MM.1S (cell line): ENCODE measurements at places on chromosomes 4 and X.
A peak's percentile ranks its signal among the peaks of the same experiment; 100 is the strongest.

DNA sequence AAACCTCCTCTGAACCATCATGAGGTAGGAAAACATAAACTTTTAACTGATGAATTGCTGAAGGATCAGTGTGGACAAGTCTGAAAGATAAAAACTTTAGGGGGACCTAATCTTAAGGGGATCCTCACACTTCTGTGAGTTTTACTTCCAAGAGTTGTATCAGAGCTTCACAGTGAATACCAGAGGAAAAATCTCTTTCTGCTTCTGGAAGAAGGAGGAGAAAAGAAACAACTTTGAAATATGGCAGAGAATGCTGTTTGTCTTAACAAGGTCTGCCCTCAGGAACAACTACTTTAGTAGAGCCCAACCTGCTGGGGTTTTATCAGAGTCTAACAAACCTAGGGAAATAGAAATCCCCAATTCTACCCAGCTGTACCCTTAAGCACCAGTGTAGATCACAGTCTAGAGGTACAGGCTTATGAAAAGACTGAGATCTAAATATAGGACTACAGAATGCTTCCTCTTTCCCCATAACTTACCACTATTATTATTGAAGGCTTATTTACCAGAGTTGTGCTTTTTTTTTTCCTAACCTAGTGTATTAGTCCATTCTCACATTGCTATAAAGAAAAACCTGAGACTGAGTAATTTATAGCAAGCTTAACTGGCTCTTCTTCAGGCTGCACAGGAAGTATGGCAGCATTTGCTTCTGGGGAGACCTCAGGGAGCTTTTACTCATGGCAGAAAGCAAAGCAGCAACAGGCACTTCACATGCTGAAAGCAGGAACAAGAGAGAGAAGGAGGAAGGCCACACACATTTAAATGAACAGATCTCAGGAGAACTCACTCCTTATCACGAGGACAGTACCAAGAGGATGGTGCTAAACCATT lies 167.9 kb downstream of the CAMK2D start:
- no peak overlapping the region for H3K4me3 ChIP-seq
- DNase-seq, result no peak
- no peak overlapping the region for H3K27ac ChIP-seq
- no peaks in the 10 kb centered on the region for H3K27me3 ChIP-seq

DNA sequence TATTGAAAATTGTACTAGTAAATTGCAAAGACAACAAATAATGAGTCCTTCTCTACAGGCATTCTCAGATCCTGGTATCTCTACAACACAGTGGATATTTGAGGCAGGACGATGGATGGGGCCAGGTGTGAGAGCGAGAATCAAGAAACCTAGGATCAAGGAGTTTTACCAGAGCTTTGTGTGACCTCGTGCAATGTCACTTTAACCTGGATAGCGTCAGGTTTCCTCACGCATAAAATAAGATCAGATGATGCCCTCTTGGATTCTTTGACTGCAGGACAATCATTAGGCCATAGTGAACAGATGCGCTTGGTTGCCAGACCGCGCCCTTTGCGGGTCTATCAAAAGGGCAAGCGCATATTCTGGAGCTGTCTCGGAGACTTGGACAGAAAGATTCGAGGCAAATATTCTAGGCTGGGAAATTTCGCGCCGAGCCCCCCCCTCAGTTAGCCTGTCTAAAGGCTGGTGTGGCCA lies 66.6 kb downstream of the FBXO8 start:
- H3K27me3 ChIP-seq, result no peaks in the 10 kb centered on the region
- H3K27ac ChIP-seq, result no peak overlapping the region
- H3K4me3 ChIP-seq, result no peak overlapping the region
- no peaks in the 10 kb centered on the region for H3K36me3 ChIP-seq
- H3K4me1 ChIP-seq, result no peaks in the 10 kb centered on the region
- DNase-seq, result no peak

- H3K36me3 ChIP-seq, result no peaks in the 10 kb centered on the region
- H3K4me1 ChIP-seq, result peaks cover 19% of the 10 kb centered on the region
- no peak for DNase-seq
- no peak overlapping the region for H3K27ac ChIP-seq
- no peaks in the 10 kb centered on the region for H3K27me3 ChIP-seq
- H3K4me3 ChIP-seq, result no peak overlapping the region
These were observed 42.5 kb downstream of the LRBA start for GRCh38 chr4:150972592-150972991.

- no peak for DNase-seq
- H3K4me1 ChIP-seq, result no peaks in the 10 kb centered on the region
- no peak overlapping the region for H3K27ac ChIP-seq
- no peak overlapping the region for H3K4me3 ChIP-seq
These were observed 137.9 kb upstream of the MAGEA10 start for GRCh38 chrX:152276277-152276676.

GRCh38 chr4:60962286-60962685 lies 237.8 kb upstream of the ADGRL3 start:
- H3K4me1 ChIP-seq, result no peaks in the 10 kb centered on the region
- H3K36me3 ChIP-seq, result no peaks in the 10 kb centered on the region; the same call in 1 of the 2 replicates
- H3K27ac ChIP-seq, result no peak overlapping the region
- no peaks in the 10 kb centered on the region for H3K27me3 ChIP-seq
- no peak for DNase-seq
- H3K4me3 ChIP-seq, result no peak overlapping the region

DNA sequence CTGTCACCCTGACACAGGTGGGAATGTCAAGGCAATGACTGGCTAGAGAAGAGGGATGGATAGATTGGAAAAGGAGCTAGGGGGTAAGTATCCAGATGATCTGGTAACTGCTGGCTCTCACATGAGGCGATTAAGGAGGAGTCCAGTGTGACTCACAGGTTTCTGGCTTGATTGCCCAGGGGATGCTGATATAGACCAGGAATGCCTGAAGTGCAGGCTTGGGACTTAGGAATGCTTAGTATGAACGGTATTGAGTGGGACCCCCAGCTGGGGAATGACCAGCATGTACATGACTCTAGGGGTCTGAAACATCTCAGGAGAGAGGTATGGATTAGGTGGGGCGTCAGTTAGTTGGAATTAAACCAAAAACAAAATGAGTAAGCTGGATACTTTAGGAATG lies 65.8 kb upstream of the PRPS1 start:
- no peaks in the 10 kb centered on the region for H3K4me1 ChIP-seq
- no peaks in the 10 kb centered on the region for H3K27me3 ChIP-seq
- H3K4me3 ChIP-seq, result no peak overlapping the region
- no peak for DNase-seq
- no peak overlapping the region for H3K27ac ChIP-seq

- no peak for DNase-seq
- no peak overlapping the region for H3K4me3 ChIP-seq
- no peaks in the 10 kb centered on the region for H3K36me3 ChIP-seq
- H3K27ac ChIP-seq, result no peak overlapping the region
- H3K27me3 ChIP-seq, result no peaks in the 10 kb centered on the region
These were observed 21.3 kb downstream of the ALPK1 start for GRCh38 chr4:112318239-112319142.

- no peak overlapping the region for H3K4me3 ChIP-seq
- no peaks in the 10 kb centered on the region for H3K36me3 ChIP-seq
- no peaks in the 10 kb centered on the region for H3K27me3 ChIP-seq
- H3K4me1 ChIP-seq, result peaks cover 7% of the 10 kb centered on the region; the same call in 1 of the 2 replicates
These were observed 22.9 kb downstream of the ZFYVE28 start for GRCh38 chr4:2395584-2395983.

DNA sequence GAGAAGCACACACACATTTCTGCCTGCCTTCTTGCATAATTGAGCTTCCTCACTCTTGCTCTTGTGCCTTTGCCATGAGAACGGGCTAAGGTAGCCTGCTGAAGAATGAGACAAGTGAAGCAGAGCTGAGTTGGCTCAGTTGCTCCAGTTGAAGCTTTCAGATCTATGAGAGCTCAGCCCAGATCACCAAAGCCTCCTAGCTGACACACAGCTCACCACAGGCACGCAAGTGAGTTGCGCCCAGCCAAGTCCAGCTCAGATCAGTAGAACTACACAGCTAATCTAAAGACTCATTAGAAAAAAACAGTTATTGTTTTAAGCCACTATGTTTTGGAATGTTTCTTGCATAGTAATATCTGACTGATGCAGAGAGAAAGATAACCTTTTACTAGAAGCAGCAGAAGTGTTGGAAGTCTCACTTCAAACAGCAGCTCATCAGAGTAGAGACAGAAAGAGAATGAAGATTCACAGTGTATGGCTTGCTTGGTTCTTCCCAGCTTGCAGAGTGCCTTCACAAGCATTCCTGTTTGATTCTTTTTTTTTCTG lies 362.4 kb downstream of the MID1IP1 start:
- H3K4me1 ChIP-seq, result peaks cover 33% of the 10 kb centered on the region
- no peak for DNase-seq
- H3K36me3 ChIP-seq, result no peaks in the 10 kb centered on the region

- H3K36me3 ChIP-seq, result no peaks in the 10 kb centered on the region
- H3K4me1 ChIP-seq, result peaks cover 20% of the 10 kb centered on the region
- DNase-seq, result peak; percentile 57
- no peak overlapping the region for H3K27ac ChIP-seq
- H3K4me3 ChIP-seq, result no peak overlapping the region
These were observed 31.3 kb downstream of the DRD5 start for GRCh38 chr4:9812501-9813340.

DNA sequence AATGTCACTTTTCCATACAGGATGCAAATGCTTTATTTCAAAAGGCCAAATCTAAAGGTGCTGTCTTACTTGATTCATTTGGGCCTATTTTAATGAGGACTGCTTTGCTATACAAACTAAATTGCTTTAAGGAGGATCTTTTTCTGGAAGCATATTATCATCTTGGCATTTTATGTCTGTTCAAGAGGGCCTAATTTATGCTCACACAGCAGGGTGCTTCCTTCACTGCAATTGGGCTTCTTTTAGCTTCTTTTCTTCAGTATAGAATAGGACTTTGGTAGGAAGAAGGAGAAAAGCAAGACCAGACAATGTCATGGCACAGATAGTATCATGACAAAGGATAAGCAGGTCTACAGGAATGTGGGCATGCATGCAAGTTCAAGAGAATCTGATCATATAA lies 222.4 kb upstream of the ANKRD50 start:
- no peak for DNase-seq
- H3K27ac ChIP-seq, result no peak overlapping the region
- no peaks in the 10 kb centered on the region for H3K4me1 ChIP-seq
- no peaks in the 10 kb centered on the region for H3K36me3 ChIP-seq
- no peak overlapping the region for H3K4me3 ChIP-seq

GRCh38 chr4:41076481-41076880 lies 137.9 kb downstream of the APBB2 start:
- H3K27me3 ChIP-seq, result no peaks in the 10 kb centered on the region
- H3K4me1 ChIP-seq, result no peaks in the 10 kb centered on the region
- H3K27ac ChIP-seq, result no peak overlapping the region
- H3K4me3 ChIP-seq, result no peak overlapping the region
- DNase-seq, result no peak

DNA sequence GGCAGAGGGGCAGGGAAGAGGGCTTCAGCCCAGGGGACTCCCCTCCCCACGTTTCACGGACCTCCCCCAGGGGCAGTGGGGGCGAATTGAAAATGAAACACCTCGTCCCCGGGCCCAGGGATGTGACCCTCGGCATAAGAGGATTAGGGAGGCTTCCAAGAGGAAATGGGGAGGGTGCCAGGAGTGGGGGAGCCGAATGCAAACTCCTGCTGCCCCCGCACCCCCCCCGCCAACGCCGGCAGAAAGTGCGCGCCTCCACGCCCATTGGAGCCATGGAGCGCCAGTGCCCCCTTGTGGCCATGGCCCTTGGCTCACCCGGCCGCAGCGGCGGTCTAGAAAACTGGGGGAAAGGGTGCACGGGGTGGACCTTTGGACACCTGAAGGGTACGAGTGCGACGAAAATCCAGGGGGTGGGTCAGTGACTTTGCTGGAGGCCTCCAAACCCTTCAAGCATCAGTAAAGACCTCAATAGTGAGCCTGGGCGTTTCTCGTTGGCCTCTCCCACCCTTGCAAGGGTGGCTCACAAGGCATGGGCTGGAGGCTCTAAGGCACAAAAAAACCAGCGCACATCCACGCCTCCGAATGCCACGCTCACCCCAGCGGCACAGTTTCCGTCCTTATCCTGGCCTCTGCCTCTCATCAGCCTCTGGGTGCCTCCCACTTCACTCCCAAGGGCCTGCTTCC lies 120.8 kb upstream of the PJA1 start:
- no peaks in the 10 kb centered on the region for H3K36me3 ChIP-seq
- DNase-seq, result peak; percentile 39

GRCh38 chr4:15832523-15833451 lies 54.7 kb downstream of the CD38 start:
- H3K4me3 ChIP-seq, result no peak overlapping the region
- DNase-seq, result no peak
- no peaks in the 10 kb centered on the region for H3K36me3 ChIP-seq
- H3K27me3 ChIP-seq, result no peaks in the 10 kb centered on the region

DNA sequence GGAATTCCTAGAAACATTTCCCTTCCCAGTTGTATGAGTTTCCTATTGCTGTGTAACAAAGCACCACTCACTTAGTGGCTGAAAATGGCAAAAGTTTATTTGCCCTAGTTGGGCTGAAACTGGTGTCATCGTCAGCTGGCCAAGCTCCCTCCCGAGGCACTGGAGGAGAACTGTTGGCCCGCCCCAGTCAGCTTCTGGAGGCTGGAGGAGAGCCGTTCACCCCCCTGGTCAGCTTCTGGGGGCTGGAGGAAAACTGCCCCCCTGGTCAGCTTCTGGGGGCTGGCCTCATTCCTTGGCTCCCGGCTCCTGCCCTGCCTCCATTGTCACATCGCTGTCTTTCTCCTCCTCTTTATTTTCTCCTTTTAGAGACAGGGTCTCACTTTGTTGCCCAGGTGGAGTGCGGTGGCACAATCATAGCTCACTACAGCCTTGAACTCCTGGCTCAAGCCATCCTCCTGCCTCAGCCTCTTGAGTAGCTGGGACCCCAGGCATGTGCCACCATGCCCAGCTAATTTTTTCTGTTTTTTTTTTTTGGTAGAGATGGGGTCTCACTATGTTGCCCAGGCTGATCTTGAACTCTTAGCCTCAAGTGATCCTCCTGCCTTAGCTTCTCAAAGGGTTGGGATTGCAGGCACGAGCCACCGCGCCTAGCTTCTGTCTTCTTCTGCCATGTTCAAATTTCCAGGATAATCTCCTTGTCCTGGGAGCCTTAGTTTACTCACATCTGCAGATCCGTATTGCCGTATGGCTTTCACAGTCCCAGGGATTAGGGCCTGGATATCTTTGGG lies 3.2 kb downstream of the RGS12 start:
- no peak for DNase-seq
- H3K27ac ChIP-seq, result no peak overlapping the region
- no peaks in the 10 kb centered on the region for H3K27me3 ChIP-seq
- no peak overlapping the region for H3K4me3 ChIP-seq
- no peaks in the 10 kb centered on the region for H3K36me3 ChIP-seq
- H3K4me1 ChIP-seq, result peaks cover 5% of the 10 kb centered on the region; the same call in 1 of the 2 replicates

DNA sequence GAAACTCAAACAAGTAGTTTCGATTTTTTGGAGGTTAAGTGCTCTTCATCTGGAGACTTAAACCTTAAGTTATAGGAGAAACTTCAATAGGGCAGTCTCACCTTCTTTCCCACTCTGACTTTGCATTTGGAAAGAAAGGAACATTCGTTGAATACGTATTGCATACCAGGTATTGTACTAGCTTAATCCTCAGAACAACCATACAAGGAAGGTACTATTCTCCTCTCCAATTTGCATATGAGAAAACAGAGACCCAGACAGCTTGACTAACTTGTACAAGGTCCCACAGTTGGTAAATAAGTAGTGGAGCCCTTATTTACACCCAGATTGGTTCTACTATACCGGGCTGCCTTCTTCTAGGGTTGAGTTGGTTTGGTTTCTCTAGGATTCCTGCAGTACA lies 32.6 kb downstream of the AMOT start:
- no peaks in the 10 kb centered on the region for H3K4me1 ChIP-seq
- H3K27ac ChIP-seq, result no peak overlapping the region
- no peaks in the 10 kb centered on the region for H3K27me3 ChIP-seq
- H3K4me3 ChIP-seq, result no peak overlapping the region
- DNase-seq, result no peak

- H3K4me1 ChIP-seq, result no peaks in the 10 kb centered on the region
- H3K36me3 ChIP-seq, result no peaks in the 10 kb centered on the region
- DNase-seq, result no peak
- no peak overlapping the region for H3K4me3 ChIP-seq
- no peaks in the 10 kb centered on the region for H3K27me3 ChIP-seq
- no peak overlapping the region for H3K27ac ChIP-seq
These were observed 1.2 kb downstream of the RAB9B start for GRCh38 chrX:103830848-103831247.
